CD4-positive, alpha-beta T cell treated with Interleukin-17A for 4 hours (primary cell): ENCODE measurements at places on chromosomes 6 and 20.

DNA sequence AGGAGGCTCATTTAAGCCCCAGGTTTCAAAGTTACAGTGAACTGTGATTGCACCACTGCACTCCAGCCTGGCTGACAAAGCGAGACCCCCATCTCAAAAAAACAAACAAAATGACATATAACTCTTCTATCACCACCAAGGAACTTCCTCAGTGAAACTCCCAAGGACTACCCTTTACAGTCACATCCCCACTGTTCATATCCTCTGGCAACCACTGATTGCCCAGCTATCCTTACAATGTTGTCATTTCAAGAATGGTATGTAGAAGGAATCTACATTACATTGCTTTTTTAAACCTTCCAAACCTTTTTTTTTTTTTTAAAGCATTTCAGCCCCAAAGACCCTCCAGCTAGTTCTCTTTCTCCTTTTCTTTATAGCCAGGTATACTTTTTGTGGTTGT is 123.1 kb upstream of the CARMIL1 start:
- no peak for DNase-seq

DNA sequence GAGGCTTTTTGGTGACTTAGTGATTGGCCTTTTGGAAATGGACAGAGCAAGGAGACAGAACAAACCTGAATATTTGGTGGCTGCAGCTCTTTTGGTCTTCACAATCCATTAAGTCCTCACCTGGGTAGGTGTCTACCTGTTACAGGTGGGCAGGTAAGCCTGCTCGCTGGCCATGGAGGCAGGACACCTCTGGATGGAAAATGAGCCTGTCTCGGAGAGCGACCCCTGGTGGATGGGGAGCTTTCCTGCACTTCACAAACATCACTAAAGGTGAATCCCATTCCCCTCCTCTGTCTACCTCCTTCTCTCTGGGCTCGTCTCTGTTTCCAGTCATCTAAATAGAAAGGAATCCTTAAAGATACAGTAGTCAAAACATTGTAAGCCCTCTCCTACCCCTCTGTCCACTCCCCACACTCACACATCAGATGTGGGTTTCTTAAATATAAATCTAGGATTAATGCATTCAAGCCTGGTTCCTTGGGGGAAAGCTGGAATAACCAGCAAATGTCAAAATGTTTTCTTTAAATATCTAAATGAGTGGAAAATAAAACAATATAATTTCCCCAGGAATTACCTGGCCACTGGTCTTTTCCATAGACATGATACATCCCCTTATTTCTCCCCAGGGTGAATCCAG is 304.9 kb downstream of the CDH26 start:
- DNase-seq, result peak; percentile 74

GRCh38 chr6:164151161-164152120 is 736.9 kb downstream of the QKI start:
- DNase-seq, result no peak

- DNase-seq, result no peak
These were observed 13.2 kb upstream of the EXOC2 start for GRCh38 chr6:706146-706545.

- no peak for DNase-seq
These were observed 17.1 kb upstream of the NCOA7 start for GRCh38 chr6:125773387-125774341.
